CD4-positive, alpha-beta T cell treated with Interleukin-4 for 4 hours (primary cell): ENCODE measurements at places on chromosomes 5 and 9.

GRCh38 chr5:138440159-138441073 is 1.6 kb downstream of the REEP2 start:
- no peak for DNase-seq

- DNase-seq = no peak
These were observed 353.3 kb upstream of the CD180 start for GRCh38 chr5:67549947-67550346.

- no peak for DNase-seq
These were observed 14.3 kb upstream of the GPX3 start for GRCh38 chr5:151005950-151006576.

GRCh38 chr5:149603920-149604319 is 22.6 kb downstream of the ARHGEF37 start:
- DNase-seq = no peak

GRCh38 chr5:1101961-1102713 is 9.7 kb downstream of the SLC12A7 start:
- DNase-seq = no peak

- no peak for DNase-seq
These were observed 45.2 kb upstream of the RAD23B start for GRCh38 chr9:107237873-107238272.

DNA sequence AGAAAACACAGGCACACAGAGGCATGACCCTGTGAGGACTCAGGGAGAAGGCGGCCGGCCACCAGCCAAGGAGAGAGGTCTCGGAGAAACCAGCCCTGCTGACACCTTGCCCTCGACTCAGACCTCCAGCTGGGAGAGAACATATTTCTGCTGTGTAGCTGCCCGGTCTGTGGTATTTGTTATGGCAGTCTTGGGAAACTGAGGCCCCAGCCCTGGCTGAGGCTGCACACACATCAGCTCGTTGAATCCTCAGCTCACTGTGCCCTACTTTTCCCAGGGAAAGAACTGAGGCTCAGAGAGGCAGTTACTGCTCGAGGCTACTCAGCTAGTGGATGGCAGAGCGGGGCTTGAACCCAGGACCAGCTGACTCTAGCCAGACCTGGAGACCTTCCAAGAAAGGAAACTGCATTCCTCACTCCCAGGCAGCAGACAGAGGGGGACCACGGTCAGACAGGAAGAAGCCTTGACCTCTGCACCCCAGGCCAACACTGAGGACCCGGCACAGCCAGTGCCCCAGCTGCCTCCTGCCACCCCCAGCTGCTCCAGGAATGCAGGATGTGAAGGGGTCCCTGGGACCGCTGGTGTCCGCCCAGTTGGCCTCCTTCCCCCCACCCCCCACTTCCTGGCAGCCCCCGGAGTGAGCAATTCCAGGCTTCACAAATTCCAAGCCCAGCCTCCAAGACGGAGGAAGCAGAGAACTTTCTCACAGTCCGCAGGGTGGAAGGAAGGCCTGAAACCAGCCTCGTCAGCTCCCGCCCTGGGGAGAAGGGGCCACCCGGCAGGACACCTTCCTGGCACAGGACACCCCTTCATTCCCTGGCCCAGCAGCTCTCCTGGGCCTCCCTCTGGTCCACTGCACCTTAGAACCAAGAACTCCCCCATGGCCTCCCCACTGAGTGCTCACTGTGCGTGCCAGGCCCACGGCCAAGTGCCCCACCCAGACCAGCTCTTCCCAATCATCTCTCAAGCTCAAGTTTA is 69.9 kb downstream of the LRSAM1 start:
- no peak for DNase-seq

- no peak for DNase-seq
These were observed 120.2 kb upstream of the CCDC152 start for GRCh38 chr5:42636425-42636824.

DNA sequence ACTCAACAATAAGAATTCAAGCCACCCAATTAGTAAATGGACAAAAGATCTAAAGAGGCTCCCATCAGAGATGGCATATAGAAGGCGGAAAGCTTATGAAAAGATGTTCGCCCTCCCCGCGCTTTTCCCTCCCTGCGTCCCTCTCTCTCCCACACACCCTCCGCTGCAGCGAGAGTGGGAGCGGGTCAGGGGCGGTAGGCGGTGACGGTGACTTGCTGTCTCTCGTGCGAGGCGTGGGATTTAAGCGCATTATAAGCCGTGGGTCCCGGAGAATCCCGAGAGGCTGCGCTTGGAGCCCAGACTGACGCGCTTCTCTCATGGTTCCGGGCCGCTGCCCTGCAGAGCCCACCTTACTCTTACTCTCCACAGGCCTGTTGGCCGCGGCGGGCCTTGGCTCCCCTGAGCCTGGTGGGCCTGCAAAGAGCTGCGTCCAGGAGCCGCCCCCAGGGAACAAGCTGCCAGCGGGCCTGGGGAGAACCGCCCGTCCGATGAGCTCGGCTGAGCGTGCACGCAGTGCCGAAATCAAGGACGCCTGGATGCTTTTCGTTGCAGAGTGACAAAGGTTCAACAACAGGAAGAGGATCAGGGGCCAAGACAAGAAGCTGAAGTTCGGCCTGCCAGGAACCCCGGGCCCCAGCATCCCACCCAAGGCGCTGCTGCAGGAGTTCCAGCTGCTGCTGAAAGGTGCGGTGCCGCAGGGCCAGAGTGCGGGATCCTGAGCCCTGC is 42.6 kb upstream of the BICD2 start:
- DNase-seq = no peak
